Ascending aorta (tissue), 2 donors: ENCODE measurements at places on chromosomes 2 and 18.

- no peak for DNase-seq
Observed at GRCh38 chr2:62202019-62202722, 6.3 kb downstream of the B3GNT2 start.

DNA sequence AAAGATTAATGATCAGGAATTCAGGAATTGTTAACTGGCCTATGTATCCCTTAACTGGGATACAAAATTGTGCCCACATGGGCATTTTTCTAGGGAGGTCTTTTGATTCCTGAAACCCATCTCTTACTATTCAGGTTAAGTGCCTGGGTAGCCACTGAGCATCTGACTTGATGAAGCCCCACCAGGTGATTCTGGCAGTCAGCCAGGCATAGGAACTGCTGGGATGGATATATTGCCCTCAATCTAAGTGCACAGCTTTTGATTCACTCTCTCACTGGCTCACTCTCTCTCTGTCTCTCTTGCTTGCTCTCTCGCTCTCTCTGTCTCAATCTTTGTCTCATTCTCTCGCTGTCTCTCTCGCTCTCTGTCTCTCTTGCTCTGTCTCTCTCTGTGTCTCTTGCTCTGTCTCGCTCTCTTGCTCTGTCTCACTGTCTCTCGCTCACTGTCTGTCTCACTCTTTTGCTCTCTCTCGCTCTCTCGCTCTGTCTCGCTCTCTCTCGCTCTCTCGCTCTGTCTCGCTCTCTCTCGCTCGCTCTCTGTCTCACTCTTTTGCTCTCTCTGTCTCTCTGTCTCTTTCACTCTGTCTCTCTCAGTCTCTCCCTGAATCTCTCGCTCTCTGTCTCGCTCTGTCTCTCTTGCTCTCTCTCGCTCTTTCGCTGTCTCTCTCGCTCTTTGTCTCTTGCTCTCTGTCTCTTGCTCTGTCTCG lies 22.3 kb downstream of the INPP1 start:
- DNase-seq, result no peak

DNA sequence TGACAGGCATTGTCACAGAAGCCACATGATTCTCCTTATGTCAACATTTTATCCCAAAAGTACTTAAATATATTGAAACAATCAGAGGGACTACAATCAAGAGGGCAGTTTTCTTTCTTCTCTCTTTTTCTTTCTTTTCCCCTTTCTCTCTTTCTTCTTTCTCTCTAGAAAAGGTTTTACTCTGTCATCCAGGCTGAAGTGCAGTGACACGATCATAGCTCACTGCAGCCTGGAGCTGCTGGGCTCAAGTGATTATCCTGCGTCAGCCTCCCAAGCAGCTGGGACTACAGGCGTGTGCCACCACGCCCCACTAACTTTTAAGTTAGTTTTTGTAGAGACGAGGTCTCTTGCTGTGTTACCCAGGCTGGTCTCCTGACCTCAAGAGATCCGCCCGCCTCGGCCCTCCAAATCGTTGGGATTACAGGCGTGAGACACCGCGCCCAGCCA lies 1.0 kb upstream of the PRKD3 start:
- no peak for DNase-seq

- DNase-seq, result no peak
Observed at GRCh38 chr2:102141011-102141943, 1.3 kb upstream of the IL1R1 start.

DNA sequence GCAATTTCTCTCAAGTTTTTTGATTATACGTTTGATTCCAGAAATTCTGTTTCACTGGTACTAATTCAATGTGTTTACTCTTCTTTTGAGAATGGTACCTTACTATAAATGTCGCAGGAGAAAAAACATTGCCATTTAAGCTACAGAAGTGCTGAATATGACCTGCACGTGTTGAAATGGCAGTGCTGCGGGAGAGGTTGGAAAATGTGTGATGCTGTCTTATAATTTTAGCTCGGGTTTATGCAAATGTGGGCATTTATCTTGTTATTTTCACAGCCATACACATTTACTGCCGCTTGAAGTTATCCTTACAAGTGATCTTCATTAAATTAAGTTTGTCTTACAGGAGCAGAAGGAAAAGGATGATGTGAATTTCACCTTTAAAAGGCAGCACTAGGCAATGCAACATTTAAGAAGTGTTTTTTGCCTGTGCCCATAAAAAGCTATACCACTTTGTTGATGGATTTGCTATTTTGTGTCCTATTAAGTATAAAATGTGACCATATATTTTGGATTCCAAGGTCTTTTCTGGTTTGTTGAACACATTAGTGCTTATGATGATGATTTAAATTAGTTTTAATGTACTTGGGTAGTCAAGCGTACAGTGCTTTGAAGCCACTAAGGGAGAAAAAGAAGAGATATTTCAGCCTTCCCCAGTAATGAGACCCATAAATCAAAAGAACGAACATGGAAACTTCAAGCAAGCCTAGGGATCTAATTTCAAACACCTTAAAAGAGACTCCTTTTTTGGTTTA lies 112.1 kb downstream of the LTBP1 start:
- DNase-seq, result no peak

DNA sequence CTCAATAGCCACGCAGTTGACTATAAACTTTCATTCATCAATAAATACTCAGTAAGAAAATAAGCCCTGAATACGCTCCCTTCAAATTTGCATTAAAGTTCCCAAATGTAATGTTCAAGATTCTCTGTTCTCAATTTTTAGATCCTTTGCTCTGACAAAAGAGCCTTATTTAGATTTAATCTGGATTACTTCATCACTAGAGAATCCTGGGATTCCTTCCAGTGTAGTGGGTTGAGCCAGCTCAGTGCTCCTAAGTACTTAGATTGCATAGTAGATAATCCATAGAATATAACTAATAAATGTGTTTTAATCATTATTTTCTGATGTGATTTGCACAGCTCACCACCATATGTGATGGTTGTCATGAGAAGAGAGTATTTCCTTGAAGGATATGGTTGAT lies 1286.2 kb downstream of the SUCLG1 start:
- DNase-seq, result no peak

- DNase-seq, result peak; percentile 83
Observed at GRCh38 chr2:108637304-108637669, 82.0 kb upstream of the RANBP2 start.

GRCh38 chr2:162824304-162824703 lies 14.3 kb downstream of the KCNH7 start:
- DNase-seq, result no peak

- no peak for DNase-seq
Observed at GRCh38 chr2:204343685-204344084, 201.6 kb upstream of the PARD3B start.

- no peak for DNase-seq
Observed at GRCh38 chr2:100957996-100958653, 44.0 kb upstream of the RPL31 start.

DNA sequence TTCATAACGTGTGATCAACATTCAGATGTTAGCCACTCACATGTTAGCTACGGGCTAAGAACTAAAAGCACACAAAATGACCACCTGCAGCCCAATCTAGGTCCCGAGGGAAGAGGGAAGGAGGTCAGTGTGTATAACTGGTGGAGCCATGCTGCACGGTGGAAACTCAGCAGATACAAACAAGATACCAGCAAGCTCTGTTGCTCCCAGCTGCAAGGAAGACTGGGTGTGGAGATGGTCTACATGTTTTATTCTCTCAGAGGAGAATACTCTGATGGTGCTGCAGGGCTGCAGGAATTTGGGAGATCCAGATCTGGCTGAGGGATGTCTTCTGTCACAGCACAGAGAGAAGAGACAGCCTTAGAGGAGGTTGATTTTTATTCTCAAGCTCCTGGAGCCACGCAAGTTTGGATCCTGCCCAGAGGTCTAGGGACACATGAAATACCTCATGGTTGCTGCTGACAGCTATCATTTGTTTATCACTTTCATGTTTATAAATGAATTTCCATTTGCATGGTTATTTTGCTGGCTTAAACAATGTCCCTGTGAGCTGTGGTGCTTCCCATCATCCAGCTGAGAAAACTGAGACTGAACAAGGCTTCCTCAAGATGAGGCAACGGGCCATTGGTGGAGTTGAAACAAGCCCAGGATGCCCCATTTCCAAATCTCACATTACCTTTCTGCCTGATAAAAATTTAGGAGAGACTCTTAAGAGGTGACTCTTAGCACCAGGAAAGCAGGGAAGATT lies 30.9 kb downstream of the RNF144A start:
- DNase-seq, result no peak

- no peak for DNase-seq
Observed at GRCh38 chr2:888906-889566, 61.6 kb upstream of the SNTG2 start.

- no peak for DNase-seq
Observed at GRCh38 chr2:43082903-43083677, 143.3 kb downstream of the ZFP36L2 start.

DNA sequence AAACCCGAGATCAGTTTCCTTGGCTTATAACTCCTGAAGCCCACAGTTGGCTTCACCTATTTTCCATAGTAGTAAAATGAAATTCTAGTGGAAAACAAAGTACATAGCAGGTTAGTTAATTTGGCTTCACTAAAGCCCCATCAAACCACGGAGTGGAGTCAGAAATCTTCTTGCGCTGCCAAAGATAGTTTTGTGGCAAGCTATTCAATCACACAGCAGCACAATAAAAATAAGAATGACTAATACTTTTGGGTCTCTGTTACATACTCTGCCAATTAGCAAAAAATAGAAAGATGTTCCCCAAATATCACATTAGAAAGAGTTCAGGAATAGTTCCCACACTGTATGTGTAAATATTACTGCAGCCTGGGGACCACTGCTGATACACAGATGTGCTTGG lies 175.2 kb upstream of the NOL4 start:
- DNase-seq, result no peak

- DNase-seq, result no peak
Observed at GRCh38 chr2:223943561-223944008, 1.6 kb downstream of the WDFY1 start.
